ENCODE measurements at places on chromosomes 13 and 19. TPM values are rescaled to one million over a fixed set of nuclear protein-coding genes. Genes with fewer than 3 reads are reported as not detected.

DNA sequence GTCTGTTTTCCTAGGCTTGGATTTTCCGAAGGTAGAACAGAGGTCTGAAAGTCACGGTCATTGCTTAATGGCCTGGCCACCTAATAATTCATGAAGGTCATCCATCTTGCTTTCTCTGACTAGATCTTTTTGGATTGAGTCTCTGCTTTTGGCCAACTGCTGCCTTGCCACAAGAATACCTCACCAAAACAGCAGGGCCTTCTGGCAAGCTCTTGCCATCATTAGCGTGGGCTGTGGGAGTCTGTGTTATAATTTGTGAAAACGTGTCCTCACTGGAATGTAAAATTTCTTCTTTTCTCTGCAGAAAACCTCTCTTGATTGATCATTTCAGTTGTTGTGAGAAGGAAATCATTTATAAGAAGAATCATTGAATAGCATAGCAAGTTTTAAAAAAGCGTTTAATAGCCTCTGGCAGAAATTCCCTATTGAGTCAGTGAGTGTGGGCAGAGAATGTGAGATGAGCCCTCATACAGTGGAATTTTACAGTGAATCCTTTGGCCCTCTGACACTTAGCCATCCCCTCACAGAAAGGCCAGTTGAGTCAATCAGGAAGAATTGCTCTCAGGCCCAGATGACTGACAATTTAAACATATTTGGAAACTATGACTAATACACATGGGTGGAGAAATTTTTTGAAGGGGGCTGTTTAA lies 43.2 kb upstream of the ERICH6B start:
- H3K36me3 ChIP-seq, result no peaks in the 10 kb centered on the region
- no peaks in the 10 kb centered on the region for H3K27me3 ChIP-seq
- no peak overlapping the region for H3K4me3 ChIP-seq

GRCh38 chr19:13255041-13255718 lies 105.0 kb downstream of the IER2 start:
- H3K27ac ChIP-seq, result no peak overlapping the region
- DNase-seq, result no peak
- no peaks in the 10 kb centered on the region for H3K36me3 ChIP-seq
- no peak overlapping the region for H3K4me3 ChIP-seq

- peaks cover 36% of the 10 kb centered on the region for H3K36me3 ChIP-seq
- H3K27me3 ChIP-seq, result no peaks in the 10 kb centered on the region
- peak overlapping the region; percentile 72 for H3K4me3 ChIP-seq
Observed at GRCh38 chr19:49592486-49593232, 1.7 kb downstream of the PRR12 start.

DNA sequence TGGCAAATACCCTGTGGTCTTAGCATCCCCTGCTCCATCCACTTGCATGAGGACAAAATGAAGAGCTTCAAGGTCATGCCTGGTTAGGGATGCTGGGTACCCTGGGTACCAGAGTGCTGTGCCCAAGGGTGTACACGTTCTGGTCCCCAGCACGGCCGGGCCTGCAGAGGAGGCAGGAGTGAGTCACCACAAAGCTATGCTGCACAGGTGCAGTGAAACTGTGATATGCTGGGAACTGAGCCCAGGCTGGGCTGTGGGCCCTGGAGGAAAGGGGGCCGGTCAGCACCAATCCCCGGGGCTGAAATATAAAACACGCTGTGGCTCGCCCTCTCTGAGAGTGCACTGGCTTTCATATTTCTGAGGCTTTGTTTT lies 95.1 kb downstream of the TSHZ3 start:
- no peak for DNase-seq
- 0 out of 2 replicates have a peak, but pooled peaks cover 5% of the 10 kb centered on the region for H3K4me1 ChIP-seq
- H3K4me3 ChIP-seq, result no peak overlapping the region
- H3K36me3 ChIP-seq, result no peaks in the 10 kb centered on the region
- no peak overlapping the region for H3K27ac ChIP-seq
- H3K27me3 ChIP-seq, result no peaks in the 10 kb centered on the region

DNA sequence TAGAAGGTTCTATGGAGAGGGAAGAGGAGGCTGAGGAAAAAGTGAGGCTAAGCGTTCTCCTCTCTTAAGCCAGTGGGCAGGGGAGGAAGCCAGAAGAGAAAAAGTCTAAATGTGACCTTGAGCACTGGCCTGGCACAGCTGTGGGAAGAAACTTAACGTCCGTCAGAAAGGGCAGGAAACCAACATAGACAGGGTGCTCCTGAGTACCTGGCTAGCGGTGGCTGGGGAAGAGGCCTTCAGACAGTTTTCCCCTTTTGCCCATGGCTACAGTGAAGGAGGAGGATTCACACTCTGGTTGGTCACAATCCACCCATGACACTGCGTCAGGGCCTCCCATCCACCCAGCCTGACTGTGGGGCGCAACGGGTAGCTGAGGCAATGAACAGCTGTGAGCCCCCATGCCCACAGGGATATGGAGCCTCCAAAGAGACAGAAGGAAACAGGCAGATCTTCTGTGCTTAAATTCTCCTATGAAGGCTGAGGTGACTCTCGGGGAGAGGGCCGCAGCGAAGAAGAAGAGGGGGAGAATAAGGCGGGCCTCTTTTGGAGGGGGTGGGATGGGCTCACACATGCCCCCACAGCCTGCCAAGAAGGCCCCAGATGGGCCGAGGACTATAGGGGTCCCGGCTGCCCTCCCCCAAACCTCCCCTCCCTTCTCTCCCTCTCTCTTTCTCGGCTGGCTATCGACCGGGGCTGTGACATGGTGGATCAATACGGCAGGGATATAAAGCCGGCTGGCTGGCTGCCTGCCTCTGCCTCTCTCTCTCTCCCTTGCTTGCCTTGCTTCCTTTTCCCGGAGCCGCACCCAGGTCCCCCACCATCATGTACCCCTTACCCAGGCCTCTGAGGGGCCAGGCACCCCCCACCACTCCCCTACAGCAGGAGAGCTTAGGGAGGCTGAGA lies 19.8 kb upstream of the POU2F2 start:
- H3K36me3 ChIP-seq, result no peaks in the 10 kb centered on the region
- peaks cover 61% of the 10 kb centered on the region for H3K27me3 ChIP-seq
- no peak overlapping the region for H3K27ac ChIP-seq
- no peak for DNase-seq
- H3K4me3 ChIP-seq, result no peak overlapping the region
- H3K4me1 ChIP-seq, result no peaks in the 10 kb centered on the region

DNA sequence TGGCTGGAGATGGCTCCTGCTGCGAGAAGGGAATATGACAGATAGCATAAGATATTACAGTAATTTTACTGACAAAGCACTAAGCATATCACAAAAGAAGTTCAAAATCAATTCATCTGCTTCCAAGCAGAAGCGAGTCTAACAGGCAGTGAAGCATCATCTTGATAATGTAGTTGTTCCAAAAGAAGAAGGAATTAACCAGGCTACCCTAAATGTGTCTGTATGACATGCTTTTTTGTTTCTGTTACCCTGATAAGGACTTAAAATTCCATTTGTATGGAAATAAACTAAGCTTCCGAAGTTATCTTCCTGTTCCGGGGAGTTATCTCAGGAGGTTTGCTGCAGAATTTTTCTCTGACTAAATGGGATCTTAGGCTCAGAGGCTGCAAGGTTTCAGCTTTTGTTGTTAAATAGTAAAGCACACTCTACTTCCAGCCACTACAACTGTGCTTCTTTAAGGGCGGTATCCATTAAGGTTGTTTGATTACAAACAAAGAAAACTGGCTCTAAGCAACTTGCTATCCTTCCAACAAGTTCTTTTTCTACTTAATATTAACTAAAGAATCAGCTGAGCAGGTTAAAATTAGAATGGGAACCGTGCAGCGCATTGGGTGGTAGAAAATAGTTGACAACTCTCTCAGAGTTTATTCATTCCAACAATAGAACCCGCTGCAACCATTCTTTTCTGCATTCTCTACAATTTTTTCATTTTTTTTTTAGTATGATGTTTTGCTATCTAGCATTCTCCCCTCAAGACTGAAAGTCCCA lies 607.3 kb downstream of the UQCRFS1 start:
- no peaks in the 10 kb centered on the region for H3K36me3 ChIP-seq
- H3K27me3 ChIP-seq, result no peaks in the 10 kb centered on the region
- H3K27ac ChIP-seq, result peak overlapping the region; percentile 85
- H3K4me1 ChIP-seq, result peaks cover 16% of the 10 kb centered on the region
- no peak overlapping the region for H3K4me3 ChIP-seq

GRCh38 chr13:114131583-114132418 lies 622 bp downstream of the RASA3 start:
- no peaks in the 10 kb centered on the region for H3K27me3 ChIP-seq
- H3K4me1 ChIP-seq, result peaks cover 52% of the 10 kb centered on the region
- peaks cover 19% of the 10 kb centered on the region for H3K36me3 ChIP-seq

- H3K27ac ChIP-seq, result no peak overlapping the region
- no peak for DNase-seq
- no peaks in the 10 kb centered on the region for H3K4me1 ChIP-seq
- no peaks in the 10 kb centered on the region for H3K27me3 ChIP-seq
Observed at GRCh38 chr13:96982672-96983071, 11.6 kb downstream of the OXGR1 start.

- H3K36me3 ChIP-seq, result peaks cover 11% of the 10 kb centered on the region
- no peaks in the 10 kb centered on the region for H3K4me1 ChIP-seq
- H3K4me3 ChIP-seq, result no peak overlapping the region
- DNase-seq, result no peak
Observed at GRCh38 chr13:45951724-45952123, 100.2 kb upstream of the SIAH3 start.

- no peak overlapping the region for H3K27ac ChIP-seq
- H3K36me3 ChIP-seq, result no peaks in the 10 kb centered on the region
- H3K27me3 ChIP-seq, result no peaks in the 10 kb centered on the region
- H3K4me3 ChIP-seq, result no peak overlapping the region
Observed at GRCh38 chr13:52837850-52838249, 10.6 kb downstream of the PCDH8 start.

GRCh38 chr19:41735071-41735600 lies 20.2 kb upstream of the CEACAM6 start:
- no peak overlapping the region for H3K4me3 ChIP-seq
- no peaks in the 10 kb centered on the region for H3K36me3 ChIP-seq
- no peak for DNase-seq

Gene GARIN5A
- total RNA-seq, result not detected

Data from SJSA1 (cell line).